ENCODE measurements at places on chromosomes 4 and X.

GRCh38 chrX:54358424-54359211 is 772 bp upstream of the WNK3 start:
- DNase-seq: no peak

DNA sequence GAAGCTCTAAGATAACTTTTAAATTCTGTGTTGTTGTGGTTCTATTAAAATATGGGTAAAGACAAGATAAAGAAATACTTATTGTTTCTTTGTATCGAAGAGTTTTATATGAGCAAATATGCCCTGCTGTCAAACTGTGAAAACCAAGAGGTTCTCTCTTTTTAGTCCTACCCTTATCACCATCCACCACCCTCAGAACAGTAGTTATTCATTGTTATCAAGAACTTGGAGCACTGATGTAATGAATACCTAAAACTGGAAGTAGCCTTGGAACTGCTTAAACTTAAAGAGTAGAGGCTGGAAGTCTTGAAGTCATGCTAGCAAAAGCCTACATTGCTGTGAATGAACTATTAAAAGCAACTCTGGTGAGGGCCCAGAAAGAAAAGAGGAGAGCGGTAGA is 9.2 kb downstream of the PIR start:
- no peak for DNase-seq

DNA sequence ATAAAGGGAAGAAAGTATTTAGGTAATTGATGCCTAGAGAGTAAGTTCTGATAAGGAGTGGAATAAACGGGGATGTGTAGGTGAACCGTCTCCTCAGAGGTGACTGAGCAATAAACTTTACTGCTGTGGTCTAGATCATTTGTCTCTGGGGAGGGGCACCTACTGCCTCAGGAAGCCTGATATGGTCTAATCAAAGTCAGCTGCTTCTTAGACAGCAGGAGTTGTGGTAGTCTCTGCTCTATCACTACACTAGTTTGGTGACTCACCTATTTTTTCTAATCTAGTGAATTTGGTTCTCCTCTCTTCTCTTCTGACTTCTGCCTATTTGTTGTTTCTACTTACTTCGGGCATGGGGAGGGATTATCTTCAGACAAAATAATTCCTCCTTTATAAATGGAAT is 95.1 kb upstream of the STIM2 start:
- no peak for DNase-seq

- DNase-seq: no peak
These were observed 37.9 kb upstream of the TRPC3 start for GRCh38 chr4:121989715-121990114.

DNA sequence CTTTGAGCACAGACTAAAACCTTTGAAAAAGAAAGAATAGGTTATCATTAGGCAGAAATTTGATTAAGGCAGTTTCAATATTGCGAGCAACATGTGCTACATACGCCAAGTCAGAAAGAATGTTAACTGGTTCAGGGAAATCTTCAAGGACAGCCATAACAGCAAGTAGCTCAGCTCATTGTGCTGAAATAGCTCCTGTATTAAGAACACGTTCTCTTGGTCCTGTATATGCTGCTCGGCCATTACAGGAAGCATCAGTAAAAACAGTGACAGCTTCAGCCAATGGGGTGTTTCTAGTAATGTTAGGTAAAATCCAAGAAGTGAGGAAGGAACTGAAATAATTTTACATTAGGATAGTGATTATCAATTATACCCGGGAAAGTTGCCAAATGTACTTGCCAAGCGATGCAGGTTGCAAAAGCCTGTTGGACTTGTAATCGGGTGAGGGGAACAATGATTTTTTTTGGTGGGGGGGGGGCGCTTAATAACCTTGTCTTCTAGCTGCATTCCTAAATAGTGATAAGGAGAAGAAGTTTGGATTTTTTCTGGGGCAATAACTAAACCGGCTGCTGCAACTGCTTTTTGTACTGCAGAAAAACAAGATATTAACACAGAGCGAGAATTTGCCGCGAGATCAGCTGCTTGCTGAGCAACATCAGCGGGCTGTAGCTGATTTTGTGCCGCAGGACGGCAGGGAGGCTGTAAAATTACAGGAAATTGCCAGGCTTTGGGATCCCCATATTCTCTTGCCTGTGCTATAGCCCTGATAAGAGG is 49.4 kb upstream of the RASSF6 start:
- DNase-seq: no peak

DNA sequence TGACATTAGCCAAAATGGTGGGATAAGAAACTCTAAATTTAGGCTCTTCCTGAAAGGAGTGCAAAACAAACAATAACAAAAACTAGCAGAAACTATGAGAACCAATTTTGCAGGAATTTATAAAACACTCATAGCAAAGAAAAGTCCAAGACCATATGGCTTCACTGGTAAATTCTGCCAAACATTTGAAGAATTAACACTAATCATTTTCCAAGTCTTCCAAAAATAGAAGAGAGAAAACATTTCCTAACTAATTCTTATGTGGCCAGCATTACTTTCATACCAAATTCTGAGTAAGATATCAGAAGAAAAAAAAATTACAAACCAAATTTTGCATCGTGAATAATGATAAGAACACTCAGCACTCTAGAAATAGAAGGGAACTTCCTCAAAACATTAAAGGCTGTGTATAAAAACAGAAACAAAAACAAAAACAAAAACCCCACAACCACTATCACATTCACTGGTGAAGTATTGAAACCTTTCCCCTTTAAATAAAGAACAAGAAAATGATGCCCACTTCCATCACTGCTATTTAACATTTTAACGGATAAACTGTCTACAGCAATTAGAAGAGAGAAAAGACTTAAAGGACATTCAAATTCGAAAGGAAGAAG is 524.3 kb upstream of the GALNTL6 start:
- DNase-seq: no peak

GRCh38 chr4:62872856-62873255 is 1536.4 kb downstream of the TECRL start:
- DNase-seq: no peak

GRCh38 chrX:100647739-100648138 is 3.7 kb downstream of the SRPX2 start:
- DNase-seq: no peak

DNA sequence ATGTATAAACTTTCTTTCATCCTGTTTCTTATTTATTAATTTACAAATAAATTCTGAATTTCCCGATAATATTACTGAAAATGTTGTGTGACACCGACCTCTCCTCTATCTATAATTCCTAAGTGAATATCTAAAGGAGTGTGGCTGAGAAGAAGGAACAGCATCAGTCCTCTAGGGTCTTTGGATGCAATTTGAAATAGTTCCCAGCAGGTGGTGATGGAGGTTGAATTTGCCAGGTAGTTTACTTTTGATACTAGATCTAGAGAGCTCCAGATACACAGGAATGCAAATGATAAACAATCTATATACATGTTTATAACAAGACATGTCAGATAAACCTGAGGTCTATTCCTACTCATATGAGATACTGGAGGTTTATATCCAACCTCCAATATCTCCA is 305.4 kb downstream of the PCDH18 start:
- no peak for DNase-seq

DNA sequence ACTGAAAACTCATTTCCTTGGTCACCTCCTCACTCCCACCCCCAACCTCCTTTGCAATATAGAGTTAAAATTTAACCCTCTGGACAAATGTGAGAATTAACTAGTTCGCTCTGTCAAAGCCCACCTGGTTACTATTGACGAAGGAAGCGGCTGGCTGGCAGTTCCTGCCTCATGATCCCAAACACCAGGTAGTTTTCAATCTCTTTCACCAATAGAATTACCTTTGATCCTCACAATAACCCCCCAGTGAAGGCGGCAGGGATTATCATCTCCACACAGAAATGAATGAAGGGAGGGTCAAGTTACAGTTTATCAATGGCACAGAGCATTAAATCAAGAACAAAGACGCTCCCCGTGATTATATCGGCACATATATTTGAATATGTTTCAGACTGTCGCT is 65.7 kb upstream of the TTC29 start:
- DNase-seq: no peak

- no peak for DNase-seq
These were observed 57.1 kb upstream of the DDX3X start for GRCh38 chrX:41276661-41277506.

GRCh38 chr4:10629394-10629793 is 55.2 kb downstream of the CLNK start:
- DNase-seq: no peak

DNA sequence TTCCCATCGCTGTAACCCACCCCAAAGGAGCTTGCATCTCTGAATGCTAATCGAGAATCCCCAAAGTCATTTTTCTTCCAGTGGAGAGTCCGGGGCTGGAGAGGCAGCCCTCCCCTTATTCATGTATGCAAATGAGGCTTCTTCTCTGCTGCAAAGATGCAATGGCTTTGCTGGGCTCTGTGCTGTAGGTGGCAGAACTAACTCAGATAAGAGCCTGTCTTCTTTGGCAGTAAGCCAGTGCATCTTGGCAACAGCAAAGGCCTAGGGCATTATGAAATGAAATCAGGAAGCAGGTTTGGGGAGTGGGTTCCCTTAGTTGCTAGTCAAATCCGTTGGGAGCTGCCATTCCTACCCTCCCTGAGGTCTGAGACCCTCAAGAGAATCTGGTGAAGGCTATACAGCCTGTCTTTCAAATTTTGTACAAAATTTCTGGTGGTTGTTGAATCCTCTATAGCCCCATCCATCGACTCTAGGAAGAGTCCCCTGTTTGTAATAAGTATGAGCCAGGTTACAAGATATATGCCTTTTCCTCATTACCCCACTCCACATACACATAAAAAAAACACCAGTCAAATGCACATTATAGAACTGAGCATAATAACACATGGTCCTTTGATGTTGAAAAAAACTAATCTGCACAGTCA is 290.6 kb upstream of the TAPT1 start:
- DNase-seq: no peak

- no peak for DNase-seq
These were observed 55.9 kb upstream of the BMP2K start for GRCh38 chr4:78720204-78720603.

DNA sequence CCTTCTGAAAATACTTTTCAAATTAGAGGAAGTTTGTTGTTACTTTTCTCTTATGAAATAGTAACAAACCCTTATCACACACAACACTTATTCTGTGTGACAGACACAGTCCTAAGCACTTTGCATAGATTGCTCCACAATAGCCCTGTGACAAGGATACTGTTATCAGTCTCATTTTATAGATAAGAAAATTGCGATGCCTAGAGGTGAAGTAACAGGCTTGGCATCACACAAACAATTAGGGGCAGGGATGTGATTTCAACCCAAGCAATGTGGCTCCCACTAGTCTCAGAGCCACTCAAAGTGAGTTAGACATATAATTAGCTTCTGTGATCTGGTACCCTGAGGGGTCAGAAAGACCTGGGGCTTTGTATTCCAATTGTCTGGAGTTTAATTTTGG is 339.9 kb downstream of the FBXO8 start:
- DNase-seq: no peak

DNA sequence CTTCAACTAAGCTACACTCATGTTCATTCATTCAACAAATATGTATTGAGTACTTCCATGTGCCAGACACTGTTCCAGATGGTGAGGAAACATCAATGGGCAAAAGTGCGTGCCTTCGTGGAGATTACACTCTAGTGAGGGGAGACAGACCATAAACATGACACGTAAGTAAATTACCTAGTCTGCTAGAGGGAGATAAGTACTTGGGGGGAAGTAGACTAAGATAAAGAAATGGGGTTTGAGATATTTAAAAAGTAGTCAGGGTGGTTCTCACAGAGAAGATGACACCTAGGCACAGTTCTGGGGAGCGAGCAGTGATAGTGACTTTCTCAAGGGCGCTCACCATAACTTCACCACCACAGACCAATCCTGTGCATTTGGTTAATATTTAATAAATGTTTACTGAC is 11.7 kb downstream of the JCHAIN start:
- DNase-seq: no peak

- DNase-seq: no peak
These were observed 366.5 kb downstream of the MID1IP1 start for GRCh38 chrX:39167791-39168190.

- no peak for DNase-seq
These were observed 8.8 kb downstream of the SPRY1 start for GRCh38 chr4:123405267-123405865.

GRCh38 chr4:93436000-93436626 is 392.4 kb upstream of the ATOH1 start:
- DNase-seq: no peak

DNA sequence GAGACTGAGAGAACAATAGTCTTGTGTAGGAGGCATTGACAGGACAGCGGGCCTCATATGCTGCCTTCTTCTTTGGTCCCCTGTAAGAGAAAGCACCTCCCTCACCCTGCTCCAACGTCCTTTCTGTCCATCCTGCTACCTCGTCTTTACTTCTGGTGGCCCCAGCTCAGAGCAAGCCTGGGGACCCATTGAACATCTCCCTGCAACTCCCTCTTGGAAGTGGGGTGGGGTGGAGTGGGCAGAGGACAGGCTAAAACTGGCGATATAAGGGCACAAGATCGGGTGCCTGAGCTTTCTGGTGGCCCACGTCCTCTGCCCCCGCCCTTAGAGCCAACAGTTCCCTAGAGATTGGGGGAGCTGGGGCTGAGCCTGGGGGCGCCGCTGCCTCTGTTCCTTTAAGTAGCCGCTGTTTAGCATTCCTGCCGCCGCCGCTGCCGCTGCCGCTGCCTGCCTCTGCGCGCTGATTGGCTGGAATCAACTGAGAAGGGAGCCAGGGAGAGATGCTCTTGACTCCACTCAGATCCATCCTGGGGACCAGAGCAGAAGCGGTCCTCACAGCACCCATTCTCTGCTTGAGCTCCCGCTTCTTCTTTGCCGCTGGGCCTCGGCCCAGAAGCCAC is at the start of gene DLG3:
TSS of gene DLG3 (plus strand) at position 510 of the 620 bp plus-strand sequence. CDS start 367 bp downstream, outside the sequence.
- DNase-seq: peak; percentile 8

- DNase-seq: no peak
These were observed 86.7 kb downstream of the PSAPL1 start for GRCh38 chr4:7347981-7348380.

DNA sequence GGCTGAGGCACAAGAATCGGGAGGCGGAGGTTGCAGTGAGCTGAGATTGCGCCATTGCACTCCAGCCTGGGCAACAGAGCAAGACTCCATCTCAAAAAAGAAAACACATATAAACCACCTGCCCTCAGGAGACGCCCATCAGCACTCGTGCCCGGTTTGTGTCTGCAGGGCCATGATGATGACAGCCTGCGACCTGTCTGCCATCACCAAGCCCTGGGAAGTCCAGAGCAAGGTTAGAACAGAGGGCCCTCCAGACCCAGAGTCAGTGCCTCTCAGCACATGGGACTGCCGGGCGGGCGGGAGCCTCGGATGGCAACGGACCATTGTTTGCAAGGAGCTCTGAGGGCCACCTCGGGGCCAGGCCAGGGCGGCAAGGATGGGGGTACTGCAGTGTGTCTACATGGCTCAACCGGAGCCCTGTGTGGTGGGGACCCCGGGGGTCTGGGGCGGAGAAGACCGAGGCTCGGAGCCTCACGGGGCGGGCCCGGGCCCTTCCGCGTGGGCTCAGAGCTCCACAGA is 9.3 kb downstream of the ATP5ME start:
- no peak for DNase-seq

DNA sequence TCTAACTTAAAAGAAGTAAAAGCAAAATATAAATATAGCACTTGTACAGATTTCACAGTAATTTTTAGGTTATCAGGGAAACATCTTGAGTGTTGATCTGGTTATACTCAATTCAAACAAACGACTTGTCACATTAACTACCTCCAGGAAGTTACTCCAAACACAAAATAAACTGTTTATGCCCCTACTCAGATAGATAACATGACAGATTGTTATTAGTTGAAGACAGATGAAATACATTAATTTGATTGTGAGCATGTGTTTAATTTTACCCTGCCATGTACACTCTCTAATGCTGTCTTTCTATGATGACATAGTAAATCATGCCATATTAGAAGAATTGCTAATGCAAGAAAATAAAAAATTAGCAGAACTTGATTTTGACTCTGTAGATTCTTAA is 88.0 kb downstream of the RAB28 start:
- DNase-seq: no peak
